ENCODE measurements at places on chromosomes 4 and X.

DNA sequence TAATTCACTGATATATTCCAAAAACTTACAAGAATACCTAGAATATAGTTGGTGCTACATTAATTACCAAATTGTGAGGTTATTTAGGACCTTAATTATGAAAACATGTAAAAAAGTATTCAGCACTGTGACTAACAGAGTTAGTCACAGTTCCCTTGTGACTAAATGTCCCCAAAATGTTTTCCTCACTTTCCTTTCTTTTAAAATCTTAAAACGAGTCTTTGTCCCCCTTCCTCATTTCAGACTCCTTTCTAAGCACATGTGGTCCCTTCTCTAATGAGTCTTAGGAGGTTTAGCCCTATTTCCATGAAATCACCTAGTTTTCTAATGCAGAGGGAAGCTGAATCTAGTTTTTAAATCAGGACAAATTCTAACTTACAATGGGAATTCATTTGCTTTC is 175.0 kb downstream of the PPP3CA start:
- DNase-seq = no peak

GRCh38 chrX:73448379-73448778 is 1.5 kb downstream of the CDX4 start:
- DNase-seq = no peak

DNA sequence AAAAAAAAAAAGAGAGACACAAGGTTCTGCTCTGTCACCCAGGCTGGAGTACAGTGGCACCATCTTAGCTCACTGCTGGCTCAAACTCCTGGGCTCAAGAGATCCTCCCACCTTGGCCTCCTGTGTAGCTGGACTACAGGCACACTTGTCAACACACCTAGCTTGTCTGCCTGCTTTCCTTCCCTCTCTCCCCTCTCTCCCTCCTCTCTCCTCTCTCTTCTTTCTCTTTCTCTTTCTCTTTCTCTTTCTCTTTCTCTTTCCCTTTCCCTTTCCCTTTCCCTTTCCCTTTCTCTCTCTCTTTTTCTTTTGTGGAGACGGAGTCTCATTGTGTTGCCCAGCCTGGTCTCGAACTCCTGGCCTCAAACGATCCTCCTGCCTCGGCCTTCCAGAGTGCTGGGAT is 132.1 kb downstream of the DIPK2B start:
- no peak for DNase-seq

GRCh38 chrX:19611636-19612376 is 96.5 kb upstream of the MAP3K15 start:
- no peak for DNase-seq

DNA sequence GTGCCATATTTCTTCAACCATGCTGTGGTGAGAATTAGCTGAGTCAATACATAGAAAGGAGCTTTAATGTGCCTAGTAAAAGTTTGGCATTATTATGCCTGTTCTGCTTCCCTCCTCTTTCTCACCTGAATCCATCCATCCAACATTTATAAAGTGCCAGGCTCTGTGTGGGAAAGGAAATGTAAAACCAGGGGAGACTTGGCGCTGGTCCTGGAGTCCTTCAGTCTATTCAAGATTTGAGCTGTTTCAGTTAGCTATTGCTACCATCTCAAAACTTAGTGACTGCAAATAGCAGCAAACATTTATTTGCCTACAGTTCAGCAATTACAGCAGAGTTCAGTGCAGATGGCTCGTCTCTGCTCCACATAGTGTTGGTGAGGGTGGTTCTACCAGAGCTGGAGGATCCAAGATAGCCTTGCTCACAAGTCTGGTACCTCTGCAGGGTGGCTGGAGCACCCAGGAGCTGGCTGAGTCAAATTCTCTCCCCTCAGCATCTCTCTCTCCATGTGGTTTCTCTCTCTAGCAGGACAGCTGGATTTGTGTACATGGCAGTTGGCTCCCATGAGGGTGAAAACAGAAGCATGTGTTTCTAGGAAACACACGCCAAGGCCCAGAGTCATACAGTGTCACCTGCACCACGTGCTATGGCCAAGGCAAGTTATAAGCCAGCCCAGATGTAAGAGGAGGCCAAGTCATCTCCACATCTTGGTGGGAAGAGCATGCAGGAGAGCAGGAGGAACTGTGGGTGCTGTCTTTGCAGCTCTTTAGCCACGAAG is 77.3 kb downstream of the FHDC1 start:
- DNase-seq = no peak

DNA sequence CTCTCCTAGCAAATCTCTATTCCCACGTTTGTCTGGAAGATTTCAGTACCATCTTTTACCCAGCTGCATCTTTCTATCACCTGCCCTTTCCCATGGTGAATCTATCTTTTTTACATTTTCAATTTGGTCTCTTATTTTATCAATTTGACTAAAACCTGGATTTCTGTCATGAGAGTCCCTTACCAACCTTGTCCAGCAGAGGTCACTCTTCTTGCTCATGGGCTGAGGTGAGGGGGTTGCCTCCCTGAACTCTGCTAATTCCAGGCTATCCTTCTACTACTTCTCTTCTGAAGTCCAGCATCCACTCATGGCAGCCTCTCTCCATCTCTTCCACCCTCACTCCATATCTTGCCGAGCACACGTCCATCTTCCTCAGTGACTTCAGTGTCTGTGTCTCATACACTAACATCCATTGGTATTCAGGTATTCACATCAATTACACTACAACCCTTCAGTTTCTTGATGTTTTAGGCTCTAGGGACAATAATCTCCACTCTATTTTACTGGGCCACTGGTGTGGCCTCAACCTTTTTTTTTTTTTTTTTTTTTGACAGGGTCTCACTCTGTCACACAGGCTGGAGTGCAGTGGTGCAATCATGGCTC is 17.8 kb upstream of the ZNF827 start:
- DNase-seq = no peak

- no peak for DNase-seq
Observed at GRCh38 chrX:115958687-115959359, 211.7 kb upstream of the AGTR2 start.

GRCh38 chrX:97482666-97483300 is 599.1 kb downstream of the RPA4 start:
- no peak for DNase-seq

GRCh38 chr4:111466811-111467604 is 678.2 kb upstream of the FAM241A start:
- DNase-seq = no peak

DNA sequence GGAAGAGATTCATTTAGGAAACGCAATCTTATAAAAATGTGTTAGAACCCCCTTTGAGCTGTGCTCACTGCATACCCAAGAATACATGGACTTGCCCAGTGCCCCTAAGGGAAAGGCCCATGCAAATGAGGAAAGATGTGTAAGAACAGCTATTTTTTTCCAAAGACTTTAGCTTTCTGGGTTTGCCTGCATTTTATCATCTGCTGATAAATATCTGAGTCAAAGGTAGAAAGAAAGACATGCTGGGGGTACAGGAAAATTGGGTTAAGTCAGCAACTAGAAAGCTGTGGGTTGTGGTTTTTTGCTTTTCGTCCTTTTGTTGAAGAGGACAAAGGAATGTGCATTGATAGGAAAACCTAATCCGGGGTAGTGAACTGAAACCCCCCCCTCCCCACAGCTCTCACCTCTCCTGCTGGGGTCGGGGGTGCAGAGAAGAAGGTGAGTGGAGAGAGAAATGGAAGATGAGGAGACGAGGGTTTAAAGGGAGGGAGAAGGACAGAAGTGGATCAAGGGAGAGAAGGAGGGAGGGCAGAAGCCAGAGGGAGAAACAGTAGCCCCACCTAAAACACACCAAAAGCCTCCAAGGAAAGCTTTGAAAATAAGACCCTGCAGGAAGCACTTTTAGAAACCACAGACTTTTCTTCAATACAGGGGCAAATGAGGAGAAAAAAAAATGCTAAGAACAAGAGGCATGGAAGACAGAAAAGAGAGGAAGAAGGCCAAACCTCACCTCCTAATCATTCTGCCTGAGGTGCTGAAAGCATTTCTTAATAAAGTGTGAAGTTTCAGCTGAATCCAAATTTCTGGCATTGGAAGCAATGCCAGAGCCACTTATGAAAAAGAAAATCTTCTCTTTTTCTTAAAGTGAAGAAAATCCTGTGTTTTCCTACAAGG is 49.3 kb downstream of the KDR start:
- DNase-seq = no peak

DNA sequence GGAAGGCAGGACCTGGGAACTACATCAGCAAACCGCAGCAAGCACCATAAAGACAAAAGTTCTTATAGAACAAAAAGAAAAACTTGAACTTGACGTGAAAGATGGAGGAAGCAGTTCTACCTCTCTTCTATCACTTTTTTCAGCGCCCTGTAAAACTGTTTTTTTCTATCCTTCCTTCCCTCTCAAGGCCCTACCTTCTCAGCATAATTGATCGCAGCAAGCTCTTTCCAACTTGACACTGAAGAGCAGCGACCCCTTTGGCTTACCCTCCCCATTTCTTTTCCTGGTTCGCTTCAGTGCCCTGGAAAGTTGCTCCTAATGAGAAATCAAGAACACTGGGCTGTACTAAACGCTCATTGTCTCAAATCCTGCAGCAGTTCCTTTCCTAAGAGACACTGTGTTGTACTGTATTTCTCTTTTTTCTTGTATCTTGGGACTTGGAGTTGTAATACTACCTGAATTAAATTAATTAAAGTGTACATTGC is 150.6 kb upstream of the SLC4A4 start:
- DNase-seq = no peak

DNA sequence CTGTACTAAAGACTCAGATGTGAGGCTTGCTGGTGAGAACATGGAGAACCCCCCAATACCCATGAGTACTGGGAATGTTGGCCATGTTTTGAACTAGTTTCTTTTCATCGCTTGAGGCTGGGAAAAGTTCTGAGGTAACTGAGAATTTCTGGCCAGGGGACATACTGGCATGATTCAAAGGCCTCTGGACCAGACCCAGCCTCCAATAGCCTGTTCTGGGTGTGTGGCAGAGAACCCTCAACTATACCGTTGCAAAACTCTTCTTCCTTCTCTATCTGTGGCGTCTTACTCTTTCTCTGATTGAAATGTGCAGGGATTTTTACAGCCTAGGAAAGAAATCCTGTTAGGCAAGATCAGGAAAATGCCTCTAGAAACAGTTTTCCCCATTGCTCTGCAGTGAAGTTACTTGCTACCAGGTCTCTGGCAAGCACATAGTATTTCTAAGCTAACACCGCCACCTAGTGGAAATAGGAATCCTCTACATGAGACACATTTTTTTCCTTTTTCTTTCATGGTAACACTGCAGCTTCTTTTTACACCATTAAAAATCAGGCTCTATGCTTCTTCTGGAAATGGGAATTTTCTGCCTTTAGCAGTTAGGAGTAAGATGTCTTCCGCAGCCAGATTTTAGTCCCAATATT is 170.7 kb upstream of the ZCCHC13 start:
- DNase-seq = no peak

DNA sequence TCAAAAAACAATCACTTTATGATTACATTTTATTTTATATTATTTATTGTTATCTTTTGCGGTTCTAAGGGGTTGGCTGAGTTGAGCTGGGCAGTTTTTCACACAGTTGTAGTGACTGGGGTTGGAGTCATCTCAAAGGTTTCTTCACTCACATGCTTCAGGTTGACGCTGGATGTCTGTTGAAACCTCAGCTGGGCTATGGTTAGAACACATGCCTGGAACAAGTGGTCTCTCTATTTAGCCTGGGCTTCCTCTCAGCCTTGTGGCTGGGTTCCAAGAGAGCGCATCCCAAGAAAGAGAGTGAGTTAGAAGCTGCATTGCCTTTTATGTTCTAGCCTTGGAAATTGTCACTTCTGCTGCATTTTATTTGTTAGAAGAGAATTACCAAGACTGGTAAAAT is 87.4 kb downstream of the CBLL2 start:
- DNase-seq = no peak

- no peak for DNase-seq
Observed at GRCh38 chr4:94165256-94165655, 42.4 kb upstream of the SMARCAD1 start.

GRCh38 chr4:113052379-113052951 is 3.0 kb downstream of the ANK2 start:
- no peak for DNase-seq

GRCh38 chr4:86757468-86757867 is 91.7 kb downstream of the SLC10A6 start:
- no peak for DNase-seq

GRCh38 chr4:20778896-20779295 is 78.6 kb downstream of the PACRGL start:
- DNase-seq = no peak

DNA sequence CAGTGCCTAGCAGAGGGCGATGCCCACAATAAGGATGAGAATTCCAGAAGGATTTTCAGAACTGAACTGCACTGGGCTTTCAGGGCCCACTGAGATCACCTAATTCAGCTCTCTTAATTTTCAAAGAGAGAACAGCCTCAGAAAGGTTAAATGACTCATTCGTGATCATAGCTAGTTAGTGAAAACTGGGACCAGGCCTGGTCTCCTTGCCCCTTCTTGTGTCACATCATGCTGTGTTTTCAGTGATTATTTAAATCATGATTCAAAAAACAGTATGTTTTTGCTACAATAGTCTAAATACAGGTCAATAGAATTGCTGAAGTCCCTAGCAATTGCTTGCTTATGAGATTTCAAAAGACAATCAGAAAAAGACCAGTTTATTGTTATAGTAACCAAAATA is 136.4 kb upstream of the PLAC1 start:
- no peak for DNase-seq

- DNase-seq = no peak
Observed at GRCh38 chrX:108442901-108443464, 3.3 kb downstream of the COL4A5 start.

GRCh38 chrX:130704053-130705038 is 198.7 kb downstream of the ENOX2 start:
- no peak for DNase-seq

DNA sequence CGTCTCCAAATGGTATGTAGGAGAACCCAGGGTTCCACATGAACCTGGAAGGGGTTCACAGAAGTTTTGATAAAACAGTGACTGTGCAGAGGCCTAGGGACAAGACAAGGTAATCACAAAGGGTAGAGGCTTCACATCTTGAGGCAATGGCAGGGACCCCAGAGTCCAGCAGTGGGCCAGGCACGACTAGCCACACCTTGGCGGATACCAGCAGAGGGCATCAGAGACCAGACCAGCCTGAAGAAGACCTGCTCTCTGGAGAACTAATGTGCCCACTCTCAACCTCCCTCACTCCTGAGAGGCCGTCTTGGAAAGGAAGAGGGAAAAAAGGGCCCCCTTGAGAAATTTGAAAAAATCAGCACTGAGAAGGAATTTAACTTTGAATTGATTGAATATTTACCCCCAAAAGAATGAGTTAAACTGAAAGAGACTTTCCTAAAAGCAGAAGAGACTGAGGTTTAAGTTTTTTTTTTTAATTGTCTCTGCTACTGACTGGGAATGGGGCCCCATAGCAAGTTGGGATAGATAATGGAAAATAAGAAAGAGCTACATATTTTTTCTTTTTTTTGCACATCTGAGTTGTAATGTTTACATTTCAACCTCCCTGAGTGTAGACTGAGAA is 243.8 kb upstream of the JADE1 start:
- no peak for DNase-seq

GRCh38 chr4:48931459-48931858 is 24.9 kb upstream of the OCIAD2 start:
- DNase-seq = no peak

- DNase-seq = no peak
Observed at GRCh38 chrX:109889289-109890006, 113.5 kb upstream of the TMEM164 start.
